Muscle of leg (tissue), 16 donors: ENCODE measurements at places on chromosomes 5 and 9. TPM values are rescaled to one million over a fixed set of nuclear protein-coding genes. Genes with fewer than 3 reads are reported as not detected.

The SCGB3A2 gene
- polyA plus RNA-seq: not detected

The PCDHGA9 gene
- 3.8 TPM for polyA plus RNA-seq

The SNCAIP gene
- 5.3 TPM for polyA plus RNA-seq

The S100Z gene
- polyA plus RNA-seq: 0.26 TPM

The FBP2 gene
- 47.1 TPM for polyA plus RNA-seq

The ZNF300 gene
- 10.9 TPM for polyA plus RNA-seq

The F2RL1 gene
- 0.82 TPM for polyA plus RNA-seq

GRCh38 chr5:178384816-178385495 is 152.4 kb upstream of the PHYKPL start:
- no peak for DNase-seq

DNA sequence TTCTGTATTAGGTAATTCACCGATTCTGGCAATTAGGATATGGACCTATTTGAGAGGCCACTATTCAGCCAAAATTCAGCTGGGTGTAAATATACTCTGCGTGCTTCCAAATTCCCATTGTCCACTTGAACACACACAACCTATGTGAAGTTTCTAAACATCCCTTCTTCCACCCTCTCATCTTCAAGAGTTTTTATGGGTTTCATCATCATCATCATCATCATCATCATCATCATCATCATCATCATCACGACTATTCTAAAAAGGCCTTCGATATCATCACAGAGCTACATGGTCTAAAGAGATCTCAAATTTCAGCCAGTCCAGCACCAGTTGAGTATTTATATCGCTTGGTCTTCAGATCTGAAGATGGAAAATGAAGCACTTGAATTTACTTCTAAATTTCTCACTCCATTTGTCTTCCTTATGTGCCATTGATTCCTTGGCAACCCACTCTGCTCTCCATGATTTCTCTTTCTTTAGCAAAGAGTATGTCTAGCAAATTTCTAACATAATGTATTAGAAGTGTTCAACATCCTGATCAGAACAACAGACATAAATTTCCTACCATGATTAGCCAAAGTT is 49.2 kb upstream of the HMHB1 start:
- DNase-seq: no peak

DNA sequence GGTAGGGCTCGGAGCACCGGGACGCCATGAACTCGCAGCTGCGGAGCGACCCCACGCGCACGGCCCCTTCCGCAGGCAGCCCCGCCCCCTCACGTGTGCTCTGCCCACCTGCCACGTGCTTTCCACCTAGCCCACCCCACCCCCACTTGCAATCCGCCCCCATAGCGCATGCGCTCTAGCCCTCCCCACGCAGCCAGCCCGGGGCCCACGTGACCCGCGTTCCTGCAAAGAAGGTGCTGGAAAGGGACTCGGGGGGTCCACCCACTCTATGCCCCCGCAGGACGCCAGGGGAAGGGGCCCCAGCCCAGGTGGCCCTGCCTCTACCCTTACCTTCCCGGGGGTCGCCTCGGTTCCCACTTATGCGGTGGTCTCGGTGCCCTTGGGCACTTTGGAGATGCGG is at the start of gene SOHLH1:
Gene SOHLH1, minus strand, starts transcription at position 42 of the 400 bp plus-strand sequence. Its CDS starts 14 bp downstream, at position 28.
- DNase-seq: no peak

DNA sequence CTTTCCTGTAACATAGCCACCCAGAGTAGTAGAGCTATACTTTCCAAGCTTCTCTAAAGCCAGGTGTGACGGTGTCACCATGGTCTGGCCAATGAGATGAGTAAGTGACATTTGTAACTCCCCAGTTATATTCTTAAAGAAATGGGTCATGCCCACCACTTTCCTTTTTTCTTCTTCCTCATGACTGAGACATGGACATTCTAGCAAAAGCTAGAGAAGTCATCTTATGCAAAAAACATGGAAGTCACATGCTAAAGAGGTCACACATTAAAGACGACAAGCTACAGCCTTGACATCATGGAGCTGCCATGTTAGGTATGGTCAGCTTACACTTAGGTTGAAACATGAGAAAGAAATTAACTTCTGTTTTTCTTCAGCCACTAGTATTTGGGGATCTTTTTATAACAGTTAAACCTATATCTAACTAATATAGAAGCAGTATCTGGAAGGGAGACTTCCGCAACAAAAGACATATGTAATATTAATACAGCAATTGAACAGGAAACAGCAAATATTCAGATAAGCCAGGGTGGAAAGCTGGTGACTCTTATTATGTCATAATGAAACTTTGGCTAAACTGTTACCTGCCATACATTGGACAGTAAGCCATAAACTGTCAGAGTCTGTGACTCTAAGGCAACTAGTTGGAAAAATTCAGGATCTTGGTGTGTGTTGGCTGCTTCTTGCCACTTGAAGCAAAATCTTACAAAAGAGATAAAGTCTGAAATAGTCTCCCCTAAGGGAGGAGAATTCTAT is 54.7 kb upstream of the SNX2 start:
- no peak for DNase-seq

DNA sequence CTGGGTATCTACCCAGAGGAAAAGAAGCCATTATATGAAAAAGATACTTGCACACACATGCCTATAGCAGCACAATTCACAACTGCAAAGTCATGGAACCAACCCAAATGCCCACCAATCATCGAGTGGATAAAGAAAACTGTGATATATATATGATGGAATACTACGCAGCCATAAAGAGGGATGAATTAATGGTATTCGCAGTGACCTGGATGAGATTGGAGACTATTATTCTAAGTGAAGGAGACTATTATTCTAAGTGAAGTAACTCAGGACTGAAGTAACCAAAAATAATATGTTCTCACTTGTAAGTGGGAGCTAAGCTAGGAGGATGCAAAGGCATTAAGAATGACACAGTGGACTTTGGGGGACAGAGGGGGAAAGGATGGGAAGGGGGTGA is 30.0 kb upstream of the GABBR2 start:
- DNase-seq: no peak

DNA sequence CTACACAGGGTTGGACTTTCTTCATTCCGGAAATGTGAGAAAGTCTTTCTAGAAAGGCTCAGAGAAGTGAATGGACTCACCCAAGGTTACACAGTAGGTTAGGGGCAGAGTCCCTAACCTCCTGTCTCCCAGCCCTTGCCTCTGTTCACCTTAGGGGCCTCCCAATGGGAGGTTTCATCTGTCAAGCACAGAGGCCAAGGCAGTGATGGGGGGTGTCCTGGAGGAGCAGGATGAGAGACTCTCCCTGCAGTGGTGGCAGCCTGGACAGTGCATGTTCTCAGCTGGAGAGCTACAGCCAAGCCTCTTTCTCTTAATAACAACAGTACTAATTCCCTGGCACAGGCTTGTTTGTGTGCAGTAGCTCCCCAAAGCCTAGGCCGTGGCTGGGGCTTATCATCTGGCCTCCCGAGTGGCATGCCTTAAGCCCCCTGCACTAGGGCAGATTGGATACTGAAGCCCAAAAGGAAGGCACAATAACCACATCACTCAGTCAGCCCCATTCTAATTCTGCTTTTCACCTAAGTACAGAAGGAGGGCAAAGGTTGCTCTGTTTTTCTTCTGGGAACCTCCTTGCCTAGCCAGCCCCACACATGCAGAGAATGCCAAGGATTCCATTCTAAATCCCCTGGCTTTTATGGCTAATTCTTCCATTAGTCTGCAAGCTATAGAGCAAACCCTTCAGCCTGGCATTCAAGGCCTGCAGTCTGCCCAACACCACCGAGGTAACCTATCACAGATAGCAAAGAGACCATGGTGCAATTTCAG is 50.2 kb upstream of the XPA start:
- DNase-seq: no peak

DNA sequence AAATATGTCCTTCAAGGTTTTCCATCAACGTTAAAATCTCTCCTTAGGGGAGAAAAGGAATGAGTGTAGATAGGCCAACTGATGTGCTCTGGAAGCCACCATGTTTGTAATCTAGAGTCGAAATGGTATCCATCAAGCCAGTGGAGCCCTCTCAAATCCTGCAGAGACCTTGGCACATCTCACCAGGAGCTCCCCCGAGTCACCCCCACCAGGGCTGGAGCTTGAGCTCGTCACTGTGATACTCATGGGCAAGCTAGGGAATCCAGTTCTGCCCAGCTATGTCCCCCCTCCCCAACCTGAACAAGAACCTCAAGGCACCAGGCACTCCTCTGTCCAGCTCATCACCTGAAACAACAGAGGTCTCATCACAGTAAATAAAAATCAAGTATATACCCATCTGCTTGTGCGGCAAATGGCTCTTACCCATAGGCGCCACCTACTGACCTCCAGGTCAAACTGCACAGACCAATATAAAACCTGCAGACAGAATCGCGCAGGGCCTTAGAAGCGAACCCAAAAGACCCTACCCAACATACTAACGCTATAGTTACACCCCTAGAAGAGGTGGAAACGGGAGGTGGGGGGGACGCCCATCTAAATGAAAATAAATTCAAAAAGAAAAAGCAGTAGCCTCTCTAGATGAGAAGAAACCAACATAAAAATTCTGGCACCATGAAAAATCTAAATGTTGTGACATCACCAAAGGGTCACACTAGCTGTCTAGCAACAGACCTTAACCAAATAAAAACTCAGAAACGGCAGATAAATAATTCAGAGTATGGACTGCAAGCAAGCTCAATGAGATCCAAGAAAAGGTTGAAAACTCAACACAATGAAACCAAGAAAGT is 75.0 kb downstream of the TTC39B start:
- DNase-seq: no peak

GRCh38 chr9:8783941-8784340 is 984.4 kb upstream of the DMAC1 start:
- peak; percentile 54 for DNase-seq

GRCh38 chr9:134566936-134567335 is 74.7 kb upstream of the COL5A1 start:
- no peak for DNase-seq

- DNase-seq: no peak
Observed at GRCh38 chr5:42759456-42759855, 2.8 kb downstream of the CCDC152 start.

DNA sequence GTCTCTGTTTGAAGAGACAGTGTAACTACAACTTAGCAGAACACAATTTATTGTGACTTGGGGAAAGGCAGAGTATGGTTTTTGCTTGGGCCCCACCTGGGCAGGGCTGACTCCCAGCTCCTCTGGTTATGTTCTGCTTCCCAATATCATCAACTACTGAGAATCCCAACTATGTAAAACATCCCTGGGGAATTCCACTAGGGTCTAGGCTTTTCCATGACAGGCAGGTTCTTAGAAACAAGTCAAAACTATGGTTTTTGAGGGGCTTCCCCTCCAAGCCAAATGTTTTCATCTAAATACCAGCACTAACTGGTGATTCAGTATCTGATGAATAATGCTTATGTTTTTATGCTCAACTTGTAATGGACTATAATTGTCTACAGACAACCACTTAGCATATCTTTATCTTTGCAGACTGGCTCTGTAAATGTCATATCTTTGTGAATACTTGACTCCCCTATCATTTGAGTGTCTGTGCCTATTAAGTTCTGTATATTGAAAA is 409.5 kb downstream of the PDE4D start:
- DNase-seq: no peak

- DNase-seq: no peak
Observed at GRCh38 chr5:171840066-171840465, 54.4 kb downstream of the SMIM23 start.

DNA sequence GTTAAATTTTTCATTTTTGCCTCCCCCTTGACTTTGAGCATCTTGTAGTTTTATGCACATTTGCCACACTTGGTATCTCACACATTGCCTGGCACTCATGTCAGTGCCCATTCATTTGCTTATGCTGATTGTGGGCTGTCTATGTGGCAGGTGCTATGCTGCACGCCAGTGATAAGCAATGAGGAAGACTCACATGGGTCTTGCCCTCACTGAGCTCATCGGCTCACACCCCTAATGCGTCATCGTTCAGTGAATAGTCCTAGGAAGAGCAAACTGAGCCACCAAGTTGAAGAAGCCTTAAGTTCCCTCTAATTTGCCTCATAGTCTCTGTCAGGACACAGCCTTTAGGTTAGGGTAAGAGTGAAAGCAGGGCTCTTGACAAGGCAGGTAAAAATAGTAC is 209.4 kb upstream of the IL12B start:
- no peak for DNase-seq
